GM10248 (cell line): ENCODE measurements at places on chromosomes 13 and 19.

- no peak for DNase-seq
Observed at GRCh38 chr19:17881701-17882100, 10.0 kb downstream of the SLC5A5 start.

DNA sequence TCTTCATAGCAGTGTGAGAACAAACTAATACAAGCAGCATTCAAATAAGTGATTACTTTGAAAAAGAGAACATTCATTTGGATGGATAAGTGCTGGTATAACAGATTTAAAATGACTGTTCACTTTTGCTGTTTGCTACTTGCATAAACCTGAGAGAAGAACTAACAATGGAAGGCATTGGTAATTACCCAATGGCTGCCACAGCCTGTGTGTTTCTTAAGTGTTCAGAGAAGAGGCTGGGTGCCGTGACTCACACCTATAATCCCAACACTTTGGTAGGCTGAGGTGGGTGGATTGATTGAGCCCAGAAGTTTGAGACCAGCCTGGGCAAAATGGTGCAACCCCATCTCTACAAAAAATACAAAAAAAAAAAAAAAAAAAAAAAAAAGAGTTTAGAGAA lies 4.9 kb upstream of the TEX26 start:
- no peak for DNase-seq

- DNase-seq, result no peak
Observed at GRCh38 chr13:111335298-111335697, 14.9 kb downstream of the TEX29 start.

DNA sequence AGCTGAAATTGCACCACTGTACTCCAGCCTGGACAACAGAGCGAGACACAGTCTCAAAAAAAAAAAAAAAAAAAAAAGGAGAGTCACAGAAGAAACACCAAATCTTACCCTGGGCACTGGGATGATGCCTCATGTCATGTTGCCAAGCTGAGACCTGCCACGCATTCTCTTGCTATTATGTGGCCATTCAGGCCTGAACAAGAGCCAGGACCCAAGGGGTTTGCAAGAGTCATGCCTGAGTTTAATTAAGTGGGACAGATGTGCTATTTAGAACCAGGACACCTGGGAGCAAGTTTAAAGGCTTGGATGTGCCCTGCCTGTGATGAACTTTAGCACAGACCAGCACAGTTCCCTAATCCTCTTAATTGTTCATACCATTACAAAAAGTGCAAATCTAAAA lies 9.8 kb downstream of the PNMA8A start:
- DNase-seq, result no peak

- DNase-seq, result peak; percentile 15
Observed at GRCh38 chr13:59666504-59666903, 497.2 kb downstream of the DIAPH3 start.

- DNase-seq, result no peak
Observed at GRCh38 chr13:80399340-80400163, 58.6 kb upstream of the SPRY2 start.

GRCh38 chr19:2699413-2700140 lies 2.9 kb downstream of the GNG7 start:
- DNase-seq, result no peak

- no peak for DNase-seq
Observed at GRCh38 chr13:100398360-100398759, 190.2 kb downstream of the GGACT start.

- DNase-seq, result no peak
Observed at GRCh38 chr13:33744589-33745369, 73.2 kb upstream of the RFC3 start.

DNA sequence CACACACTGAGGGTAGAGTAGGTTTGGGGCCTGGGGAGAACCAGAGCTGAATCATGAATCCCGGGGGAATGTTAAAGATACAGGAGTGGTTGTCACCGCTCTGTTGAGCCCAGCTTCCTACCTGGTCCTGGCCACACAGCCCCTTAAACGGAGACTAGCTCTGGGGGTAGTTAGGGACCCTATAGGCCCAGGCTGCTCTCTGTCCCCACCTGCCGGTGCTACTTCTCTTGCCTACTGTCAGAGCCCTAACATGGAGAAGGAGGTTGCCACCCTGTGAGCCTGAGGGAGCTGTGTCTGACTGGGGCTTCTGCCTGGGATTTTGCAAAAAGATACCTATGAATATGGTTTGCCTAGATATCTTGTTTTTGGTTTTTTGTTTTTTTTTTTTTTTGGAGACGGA lies 36.6 kb upstream of the ZNF429 start:
- DNase-seq, result no peak

DNA sequence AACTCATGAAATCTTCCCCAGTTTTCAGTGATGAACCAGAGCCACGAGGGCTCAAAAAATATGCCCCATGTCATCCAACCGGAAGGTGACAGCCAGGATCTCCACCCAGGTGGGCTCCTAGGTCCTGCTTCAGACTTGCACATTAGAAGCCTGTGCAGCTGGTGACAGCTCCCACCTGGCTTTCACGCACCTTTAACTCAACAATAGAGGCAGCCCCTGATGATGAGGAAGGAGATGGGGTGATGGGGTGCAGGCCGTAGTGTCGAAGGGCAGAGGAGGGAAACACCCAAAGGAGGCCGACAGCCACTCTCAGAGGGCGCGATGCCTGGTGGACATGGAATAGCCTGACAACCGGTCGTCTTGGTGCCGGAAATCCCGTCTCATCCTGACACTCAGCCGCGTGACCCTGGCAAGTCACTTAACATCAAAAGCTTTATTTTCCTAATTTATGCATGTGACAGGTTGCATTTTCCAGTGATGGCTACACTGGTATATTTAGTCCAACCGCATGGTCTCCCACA lies 118.0 kb downstream of the SOX1 start:
- DNase-seq, result no peak
